ENCODE measurements at places on chromosomes 11 and 22.

- DNase-seq: no peak
Observed at GRCh38 chr11:125180413-125181305, 16.1 kb downstream of the PKNOX2 start.

- no peak for DNase-seq
Observed at GRCh38 chr11:35629914-35630313, 11.7 kb downstream of the FJX1 start.

- no peak for DNase-seq
Observed at GRCh38 chr11:34308913-34309585, 48.8 kb downstream of the ABTB2 start.

- DNase-seq: no peak
Observed at GRCh38 chr11:120551191-120551590, 39.6 kb downstream of the GRIK4 start.

DNA sequence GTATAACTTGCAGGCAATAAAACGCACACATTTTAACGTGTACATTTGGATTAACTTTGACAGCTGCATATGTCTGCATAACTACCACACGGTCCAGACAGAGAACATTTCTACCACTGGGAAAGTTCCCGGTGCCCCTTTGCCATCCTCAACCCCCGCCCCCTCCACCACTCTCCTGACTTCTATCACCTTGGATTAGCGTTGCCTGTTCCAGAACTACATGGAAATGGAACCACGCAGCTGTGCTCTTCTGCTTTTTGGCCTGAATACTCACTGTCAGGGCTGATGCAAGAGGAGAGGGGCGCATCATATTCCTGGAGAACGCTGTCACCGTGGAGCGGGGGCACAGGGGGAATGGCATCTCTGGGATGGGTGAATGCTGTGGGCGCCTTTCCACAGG, 62.1 kb downstream of the LRP5 start:
- no peak for DNase-seq

DNA sequence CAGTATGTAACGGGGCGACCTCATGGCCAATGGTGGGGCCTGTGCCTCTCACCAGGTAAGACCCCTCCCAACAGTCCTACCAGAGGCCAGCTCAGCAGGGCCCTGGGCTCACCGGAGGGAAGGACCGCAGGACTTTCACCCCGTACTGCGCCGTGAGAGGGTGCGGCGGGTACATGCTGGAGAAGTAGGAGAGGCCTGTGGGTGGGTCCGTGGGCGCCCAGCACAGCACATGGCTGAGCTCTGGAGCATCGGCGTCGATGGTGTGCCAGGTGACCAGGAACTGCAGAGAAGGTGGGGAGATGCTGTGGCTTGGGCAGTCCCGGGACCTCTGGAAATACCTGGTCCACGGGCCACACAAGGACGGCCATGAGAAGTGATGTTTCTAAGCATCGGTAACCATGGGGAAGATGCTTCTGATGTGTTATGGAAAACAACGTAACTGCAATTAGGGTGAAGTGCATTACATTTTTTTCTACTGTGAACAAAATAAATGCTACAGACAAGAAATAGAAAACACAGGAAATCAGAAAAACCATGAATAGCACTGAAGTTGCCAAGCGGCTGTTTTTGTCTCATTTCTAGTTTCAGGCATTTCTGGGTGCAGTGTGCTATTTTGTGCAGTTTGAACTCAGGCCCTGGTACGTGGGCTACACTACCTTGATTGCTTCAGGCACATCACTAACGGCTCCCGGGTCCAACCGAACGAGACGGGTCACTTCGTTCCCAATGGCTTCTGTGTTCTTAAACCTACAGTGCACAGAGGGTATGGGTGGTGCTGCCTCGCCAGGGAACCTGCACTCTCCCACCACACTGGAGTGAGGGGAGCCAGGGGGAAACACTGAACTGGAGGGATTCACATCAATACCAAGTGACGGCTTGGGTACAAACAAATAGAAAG, 46.5 kb upstream of the SERPIND1 start:
- no peak for DNase-seq

DNA sequence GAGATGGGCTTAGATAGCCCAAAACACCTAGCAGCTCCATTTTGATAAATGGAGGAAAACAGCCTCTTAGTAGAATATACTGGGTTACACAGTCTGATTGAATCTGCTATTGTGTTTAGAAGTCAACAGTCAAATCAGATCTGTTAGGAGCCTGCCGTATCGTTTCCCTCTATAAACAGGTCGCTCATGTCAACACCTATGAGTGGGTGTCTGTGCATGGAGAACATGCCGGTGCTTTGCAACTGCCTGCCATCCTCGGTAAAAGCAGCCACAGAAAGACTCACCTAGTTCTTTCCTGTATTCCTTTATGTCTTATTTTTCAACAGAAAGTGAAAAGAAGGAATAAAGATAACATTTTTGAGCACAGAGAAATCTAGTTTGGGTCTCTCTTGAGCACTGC, 99.4 kb downstream of the ETS1 start:
- no peak for DNase-seq

DNA sequence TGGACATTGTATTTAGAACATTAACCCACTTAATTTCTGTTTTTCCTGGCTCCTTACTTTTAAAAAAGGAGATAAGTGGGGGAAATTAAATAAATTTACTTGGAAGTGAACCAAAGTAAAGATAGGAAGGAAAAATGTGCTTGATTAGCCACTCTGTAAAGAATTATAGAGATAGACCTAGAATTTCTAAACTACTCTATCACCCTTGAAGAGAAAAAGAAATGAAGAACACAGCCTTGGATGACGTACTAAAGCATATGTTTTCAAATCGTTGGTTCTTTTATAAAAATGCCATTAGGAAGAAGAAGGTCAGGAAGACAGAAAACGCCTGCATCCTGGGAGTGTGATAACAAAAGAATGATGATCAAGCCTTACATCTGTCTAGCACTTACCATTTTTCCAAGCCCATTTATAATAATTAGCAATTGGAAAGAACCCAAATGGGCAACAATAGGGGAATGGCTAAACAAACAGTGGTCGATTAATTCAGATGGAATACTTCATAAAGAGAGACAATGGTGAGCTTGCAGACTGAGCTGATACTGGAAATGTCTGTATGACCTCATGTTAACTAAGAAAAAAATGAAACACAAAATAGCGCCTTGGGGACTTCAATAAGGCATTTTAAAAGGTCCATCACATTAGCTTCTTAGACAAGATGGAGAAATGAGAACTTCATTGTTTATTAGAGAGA, 81.0 kb upstream of the LRRC55 start:
- DNase-seq: no peak

GRCh38 chr22:45150139-45150538, 13.6 kb upstream of the NUP50 start:
- DNase-seq: no peak

- no peak for DNase-seq
Observed at GRCh38 chr11:107708792-107709191, 3.1 kb downstream of the SLN start.

DNA sequence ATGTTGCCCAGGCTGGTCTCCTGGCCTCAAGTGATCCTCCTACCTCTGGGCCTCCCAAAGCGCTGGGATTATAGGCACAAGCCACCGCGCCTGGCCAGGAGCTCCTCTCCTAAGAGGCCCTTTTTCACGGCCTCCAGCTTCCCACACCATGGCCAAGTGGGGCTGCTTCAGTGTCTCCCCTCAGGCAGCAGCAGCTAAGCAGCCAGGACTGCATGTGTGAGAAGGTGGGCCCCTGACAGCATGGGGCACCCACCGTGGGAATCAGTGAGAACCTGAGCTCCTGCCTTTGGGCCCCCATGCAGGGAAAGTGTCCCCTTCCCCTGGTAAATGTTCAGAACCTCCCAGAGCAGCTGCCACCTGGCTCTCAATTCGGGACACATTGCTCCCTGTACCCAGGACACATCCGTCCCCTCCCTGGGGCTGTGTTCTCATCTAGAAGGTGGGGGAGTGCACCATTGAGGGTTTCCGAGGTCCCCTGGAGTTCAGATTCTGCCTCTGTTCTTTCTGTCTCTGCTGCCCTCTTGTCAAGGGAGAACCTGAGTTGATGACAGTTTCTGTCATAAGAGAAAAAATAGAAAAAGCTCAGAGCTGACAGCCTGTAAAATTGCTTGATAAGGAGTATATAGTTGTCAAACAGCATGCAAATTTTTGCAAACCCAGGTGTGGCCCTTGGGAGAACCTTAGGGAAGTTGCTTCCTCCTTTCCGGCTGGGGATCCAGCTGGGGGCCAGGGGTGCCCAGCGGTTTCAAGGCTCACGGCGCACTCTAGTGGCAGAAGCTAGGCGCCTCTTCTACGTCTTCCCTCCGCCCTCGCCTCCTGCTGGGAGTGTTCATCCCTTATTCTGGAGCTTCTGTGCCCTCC, 29.7 kb downstream of the FAM83F start:
- DNase-seq: peak; percentile 38

DNA sequence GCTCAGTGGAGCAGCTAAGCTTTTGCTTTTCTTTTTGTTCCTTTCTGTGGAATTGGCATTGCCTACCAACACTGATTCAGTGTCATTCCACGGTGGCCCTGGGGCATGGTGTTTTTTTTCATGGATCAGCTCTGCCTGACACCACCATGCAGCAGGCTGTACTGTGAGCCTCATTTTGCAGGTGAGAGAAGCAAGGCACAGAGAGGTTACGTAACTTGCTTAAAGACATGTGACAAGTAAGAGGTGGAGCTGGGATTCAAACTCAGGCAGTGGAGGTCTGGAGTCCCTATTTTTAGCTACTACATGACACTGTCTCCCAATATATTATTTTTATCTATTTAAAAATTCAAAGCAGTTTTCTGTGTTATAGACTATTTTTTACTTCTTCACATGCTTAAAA, 44.4 kb downstream of the APOL3 start:
- DNase-seq: no peak

- DNase-seq: no peak
Observed at GRCh38 chr11:11169715-11170351, 183.2 kb downstream of the CSNK2A3 start.

DNA sequence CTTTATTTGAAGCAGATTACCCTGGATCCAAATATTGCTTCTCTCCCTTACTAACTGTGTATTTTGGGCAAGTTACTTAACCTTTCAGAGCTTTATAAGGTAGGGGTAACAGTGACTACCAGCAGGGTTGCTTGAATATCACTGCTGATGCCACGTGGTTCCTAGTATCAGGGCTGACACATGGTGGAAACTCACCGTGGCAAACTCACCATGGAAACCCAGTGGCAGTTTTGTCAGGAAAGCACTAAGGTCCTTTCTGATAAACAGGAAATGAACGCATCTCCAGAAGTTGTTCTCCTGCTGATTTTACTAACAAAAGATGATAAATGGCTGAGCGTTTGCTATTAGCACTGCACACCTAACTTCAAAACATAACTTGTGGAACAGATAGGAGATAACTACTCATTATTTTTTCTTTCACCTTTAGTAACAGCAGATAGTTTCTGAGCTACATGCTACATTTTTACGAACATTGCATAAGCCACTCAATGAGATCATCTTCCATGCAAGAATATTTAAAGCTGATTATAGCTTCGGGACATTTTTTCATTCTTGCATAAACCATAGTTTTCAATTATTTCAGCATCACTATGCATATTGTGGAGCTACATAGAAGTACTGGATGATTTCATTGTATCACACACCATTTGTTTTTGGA, 59.7 kb upstream of the RAG2 start:
- no peak for DNase-seq

- DNase-seq: no peak
Observed at GRCh38 chr22:30313527-30314363, 13.0 kb downstream of the TBC1D10A start.

DNA sequence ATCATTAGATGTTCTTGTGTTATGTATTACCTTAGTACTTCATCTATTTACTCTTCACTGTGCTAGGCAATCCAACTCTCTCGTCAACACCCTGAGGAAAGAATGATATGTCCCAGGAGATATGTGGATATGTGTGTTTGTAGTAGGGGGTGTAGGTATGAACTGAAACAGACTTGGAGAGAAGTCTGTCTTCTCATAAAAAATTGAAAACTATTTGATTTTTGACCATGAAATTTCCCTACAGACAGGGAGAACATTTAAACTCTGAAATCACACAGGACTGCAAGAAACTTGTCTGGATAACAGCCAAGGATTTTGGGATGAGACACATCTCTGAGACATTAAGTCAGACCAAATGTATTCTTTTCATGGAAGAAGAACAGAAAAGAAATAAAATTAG, 967.0 kb upstream of the FAT3 start:
- no peak for DNase-seq

DNA sequence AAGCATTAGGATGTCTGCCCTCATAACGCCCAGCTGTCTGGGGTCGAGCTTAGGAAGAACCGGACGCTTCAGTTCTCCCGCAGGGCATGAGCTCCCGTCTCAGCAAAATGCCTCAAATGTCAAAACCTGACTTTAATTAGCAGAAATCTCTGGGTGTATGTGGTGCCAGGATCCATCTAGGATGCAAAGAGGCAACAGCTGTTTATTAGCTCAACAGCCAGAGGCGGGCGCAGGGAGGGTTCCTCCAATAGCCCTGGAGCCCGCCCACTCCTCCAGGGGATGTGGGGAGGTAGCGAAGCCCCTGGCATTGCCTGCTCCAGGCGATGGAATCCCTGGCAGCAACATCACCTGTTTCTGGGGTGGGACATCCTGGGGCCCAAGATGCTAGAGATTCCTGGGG, 39.4 kb upstream of the RTL6 start:
- DNase-seq: no peak

DNA sequence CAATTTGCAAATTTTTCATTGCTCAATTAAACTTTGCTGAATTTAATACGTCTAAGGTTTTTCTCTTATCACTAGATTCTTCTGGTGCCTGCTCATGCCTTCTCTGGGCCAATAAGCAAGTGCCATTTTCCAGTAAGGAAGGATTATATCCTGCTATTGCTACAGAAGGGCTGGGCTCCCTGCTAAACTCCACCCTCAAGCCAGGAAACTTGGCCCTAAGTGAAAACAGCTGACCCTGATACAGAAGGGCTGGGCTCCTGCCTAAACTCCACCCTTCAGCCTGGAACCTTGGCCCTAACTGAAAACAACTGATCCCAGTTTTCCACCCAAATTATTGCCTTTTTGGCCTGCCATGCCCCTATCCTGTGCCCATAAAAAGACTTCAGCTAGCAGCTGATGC, 385.3 kb downstream of the DYNC2H1 start:
- no peak for DNase-seq

DNA sequence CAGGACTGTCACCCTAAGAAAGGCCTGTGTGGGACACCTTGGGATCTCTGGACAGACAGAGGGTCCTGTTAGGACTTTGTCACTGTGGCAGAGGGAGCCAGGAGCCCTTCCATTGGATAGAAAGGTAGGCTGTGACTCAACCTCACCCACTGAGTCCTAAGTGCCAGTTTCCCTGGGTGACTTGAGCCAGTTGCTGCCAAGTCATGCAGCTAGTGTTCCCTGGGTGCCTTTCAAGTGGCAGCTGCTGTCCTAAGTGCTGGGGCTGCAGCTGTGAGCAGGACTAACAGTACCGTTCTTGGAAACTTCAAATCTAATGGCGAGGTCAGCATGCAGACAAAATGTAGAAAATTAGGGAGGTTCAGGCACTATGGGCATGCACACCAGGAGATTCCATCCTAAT, 393.7 kb downstream of the TMEM135 start:
- DNase-seq: no peak

Measured in stimulated activated CD4-positive, alpha-beta T cell treated with anti-CD3 and anti-CD28 coated beads, TNF-alpha, amount 100 ng/mL, for 48 hours (primary cell).